ENCODE measurements at places on chromosomes 3 and 15. TPM values are rescaled to one million over a fixed set of nuclear protein-coding genes. Genes with fewer than 3 reads are reported as not detected.
A peak's percentile ranks its signal among the peaks of the same experiment; 100 is the strongest.

GRCh38 chr3:46110701-46111493 is 83.6 kb upstream of the XCR1 start:
- no peaks in the 10 kb centered on the region for H3K27me3 ChIP-seq
- H3K27ac ChIP-seq: no peak overlapping the region
- no peak for DNase-seq
- H3K36me3 ChIP-seq: no peaks in the 10 kb centered on the region

Gene GHSR
- total RNA-seq: not detected

Gene KBTBD12
- 0.22 TPM for total RNA-seq

- DNase-seq: no peak
- peak overlapping the region; percentile 92 for H3K27ac ChIP-seq
- H3K27me3 ChIP-seq: no peaks in the 10 kb centered on the region
- H3K36me3 ChIP-seq: peaks cover 33% of the 10 kb centered on the region
- H3K4me1 ChIP-seq: peaks cover 25% of the 10 kb centered on the region
Observed at GRCh38 chr3:49018707-49019006, 277 bp upstream of the DALRD3 start.

GRCh38 chr15:91886878-91887277 is 33.4 kb downstream of the SLCO3A1 start:
- H3K4me1 ChIP-seq: peaks cover 45% of the 10 kb centered on the region
- H3K36me3 ChIP-seq: no peaks in the 10 kb centered on the region
- no peaks in the 10 kb centered on the region for H3K27me3 ChIP-seq
- 0 out of 2 replicates have a peak overlapping the region, but pooled peaks have one; percentile 18 for H3K27ac ChIP-seq
